Stimulated activated CD4-positive, alpha-beta T cell treated with anti-CD3 and anti-CD28 coated beads, Interleukin-2, amount 100 ng/mL, for 4 hours (primary cell): ENCODE measurements at places on chromosomes 4 and X.

DNA sequence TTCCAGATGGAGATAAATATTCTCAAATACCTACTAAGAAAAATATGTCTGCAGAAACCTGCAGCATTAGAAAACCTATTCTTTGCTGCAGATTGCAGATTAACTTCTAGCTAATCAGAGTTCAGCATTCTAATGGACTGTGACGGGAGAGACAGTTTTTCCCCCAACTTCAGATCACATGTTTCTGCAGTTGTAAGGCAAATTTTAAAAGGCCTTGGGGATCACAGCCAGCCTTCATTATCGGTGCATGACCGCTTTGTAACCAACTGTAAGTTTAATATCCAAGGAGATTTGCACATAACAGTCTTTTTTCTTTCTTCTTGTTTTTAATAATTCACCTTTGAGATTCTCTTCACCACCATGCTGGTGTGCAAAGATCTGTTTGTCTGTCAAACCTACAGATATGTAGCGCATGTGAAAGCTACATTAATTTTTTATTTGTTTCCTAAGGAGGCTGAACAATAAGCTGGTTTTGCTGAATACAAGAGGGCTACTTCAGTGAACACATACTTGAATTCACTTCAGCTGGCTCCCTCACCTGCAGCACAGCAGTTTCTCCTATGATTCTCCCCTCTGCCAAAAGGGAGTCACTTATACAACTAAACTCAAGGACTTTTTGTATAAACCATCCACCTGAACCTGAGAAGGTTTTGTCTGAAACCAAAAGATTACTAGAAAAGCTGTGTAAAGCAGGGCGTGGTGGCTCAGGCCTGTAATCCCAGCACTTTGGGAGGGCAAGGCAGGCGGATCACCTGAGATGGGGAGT is 488.5 kb downstream of the RPA4 start:
- DNase-seq, result no peak

DNA sequence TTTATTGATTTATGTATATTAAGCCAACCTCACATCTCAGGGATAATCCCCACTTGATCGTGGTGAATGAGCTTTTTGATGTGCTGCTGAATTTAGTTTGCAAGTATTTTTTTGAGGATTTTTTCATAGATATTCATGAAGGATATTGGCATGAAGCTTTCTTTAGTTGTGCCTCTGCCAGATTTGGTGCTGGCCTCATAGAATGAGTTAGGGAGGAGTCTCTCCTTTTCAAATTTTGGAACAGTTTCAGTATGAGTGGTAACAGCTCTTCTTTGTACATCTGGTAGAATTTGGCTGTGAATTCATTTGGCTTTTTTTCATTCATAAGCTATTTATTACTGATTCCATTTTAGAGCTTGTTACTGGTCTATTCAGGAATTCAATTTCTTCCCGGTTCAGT is 197.2 kb upstream of the NDST4 start:
- no peak for DNase-seq

- DNase-seq, result no peak
Observed at GRCh38 chr4:170388255-170388654, 298.5 kb upstream of the AADAT start.

- no peak for DNase-seq
Observed at GRCh38 chr4:140893939-140894338, 137.8 kb upstream of the TBC1D9 start.

DNA sequence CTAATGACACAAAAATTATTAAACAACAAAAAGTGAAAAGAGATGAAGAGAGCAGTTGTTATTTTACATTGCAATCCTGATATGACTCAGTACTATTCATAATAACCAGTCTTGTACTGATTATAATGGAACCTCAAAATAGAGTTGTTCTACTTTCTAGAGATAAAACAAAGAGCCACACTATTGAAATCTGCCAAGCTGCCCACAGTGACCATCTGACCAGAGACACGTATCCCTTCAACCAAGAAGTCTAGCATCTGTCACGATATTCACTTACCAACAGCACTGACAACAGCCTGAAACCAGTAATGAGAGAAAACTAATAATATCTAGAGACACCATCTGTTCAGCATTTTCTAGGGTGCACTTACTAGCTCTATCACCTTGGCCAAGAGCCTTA is 466.7 kb downstream of the NKX6-1 start:
- no peak for DNase-seq

- DNase-seq, result no peak
Observed at GRCh38 chrX:107451731-107452130, 2.3 kb downstream of the FRMPD3 start.

GRCh38 chr4:67891645-67892044 is 7.8 kb upstream of the TMPRSS11D start:
- no peak for DNase-seq

GRCh38 chr4:176319704-176320339 is at the start of gene SPCS3:
Gene SPCS3, plus strand, starts transcription at chr4:176319966. Its CDS starts 111 bp downstream, at chr4:176320077.
- peak; percentile 94 for DNase-seq

DNA sequence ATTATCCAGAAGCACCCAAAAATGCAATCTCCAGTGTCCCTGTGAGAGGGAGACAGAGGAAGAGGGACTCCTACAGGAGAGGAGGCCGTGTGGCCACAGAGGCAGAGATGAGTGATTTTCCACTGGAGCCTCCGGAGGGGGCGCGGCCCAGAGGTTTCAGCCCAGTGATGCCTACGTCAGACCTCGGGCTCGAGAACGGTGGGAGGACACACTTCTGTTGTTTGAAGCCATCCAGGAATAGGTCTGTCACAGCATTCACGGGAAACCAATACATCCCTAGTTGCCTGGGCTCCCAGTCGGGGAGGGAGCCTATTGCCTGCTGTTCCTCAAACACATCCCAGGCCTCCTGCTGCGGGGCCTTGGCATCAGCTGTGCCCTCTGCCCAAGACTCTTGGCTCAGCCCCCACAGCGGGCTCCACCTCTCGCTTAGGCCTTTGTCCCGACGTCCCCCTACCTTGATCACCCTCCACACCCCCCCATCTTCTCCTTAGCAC is 39.2 kb upstream of the HMX1 start:
- DNase-seq, result no peak

DNA sequence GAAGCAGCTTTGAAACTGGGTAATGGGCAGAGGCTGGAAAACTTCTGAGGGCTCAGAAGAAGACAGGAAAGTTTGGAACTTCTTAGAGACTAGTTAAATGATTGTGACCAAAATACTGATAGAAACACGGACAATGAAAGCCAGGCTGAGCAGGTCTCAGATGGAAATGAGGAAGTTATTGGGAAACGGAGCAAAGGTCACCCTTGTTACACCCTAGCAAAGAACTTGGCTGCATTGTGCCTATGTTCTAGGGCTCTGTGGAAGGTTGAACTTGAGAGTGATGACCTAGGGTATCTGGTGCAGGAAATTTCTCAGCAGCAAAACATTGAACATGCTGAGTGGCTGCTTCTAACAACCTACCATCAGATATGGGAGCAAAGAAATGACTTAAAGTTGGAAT is 50.8 kb upstream of the FBXW7 start:
- DNase-seq, result no peak

DNA sequence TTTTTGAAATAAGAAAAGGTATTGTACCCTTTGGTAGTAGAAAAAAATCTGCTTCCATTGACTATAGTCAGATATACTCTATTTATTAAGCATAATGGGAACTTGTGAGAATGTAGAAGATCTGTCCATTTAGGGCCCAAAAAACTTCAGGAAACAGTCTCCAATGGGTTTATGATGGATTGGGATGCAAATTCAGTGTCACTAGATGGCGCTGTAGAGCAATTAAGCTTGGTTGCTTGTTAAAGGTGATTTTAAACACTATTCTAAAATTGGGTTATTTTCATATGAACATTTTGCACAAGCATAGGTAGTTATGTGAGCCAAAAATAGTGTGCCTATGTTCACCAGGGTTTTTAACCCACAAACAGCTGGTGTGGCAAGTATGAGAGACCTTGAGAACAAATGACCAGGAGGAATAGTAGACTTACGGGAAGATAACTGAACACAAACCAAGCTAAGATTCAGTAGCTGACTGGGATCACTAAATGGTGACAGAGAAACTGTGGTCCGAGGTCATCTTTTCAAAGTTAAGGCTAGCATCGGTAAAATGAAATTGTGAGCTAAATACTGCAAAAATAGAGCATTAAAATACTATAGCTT is 80.3 kb upstream of the LSM6 start:
- no peak for DNase-seq

GRCh38 chrX:49243166-49243565 is 7.9 kb downstream of the CCDC22 start:
- DNase-seq, result no peak

GRCh38 chr4:15714646-15715435 is 12.0 kb downstream of the BST1 start:
- no peak for DNase-seq

DNA sequence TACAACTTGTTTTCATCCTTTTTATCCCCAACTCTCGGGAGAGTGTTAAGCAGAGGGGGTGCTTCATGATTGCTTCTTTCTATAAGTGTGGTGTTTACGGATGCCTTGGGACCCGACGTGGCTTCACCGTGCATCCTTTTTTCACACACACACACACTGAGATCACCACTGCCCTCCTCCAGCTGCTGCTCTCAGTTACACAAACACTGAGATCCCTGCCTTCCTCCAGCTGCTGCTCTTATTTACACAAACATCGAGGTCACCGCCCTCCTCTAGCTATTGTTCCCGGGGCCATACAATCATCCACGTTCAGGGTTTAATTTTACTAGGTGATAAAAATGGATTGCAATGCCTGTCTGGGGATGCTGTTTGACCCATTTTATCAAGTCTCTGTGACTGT is 155.4 kb upstream of the FAM9B start:
- DNase-seq, result no peak

- no peak for DNase-seq
Observed at GRCh38 chr4:56531149-56531770, 25.7 kb downstream of the ARL9 start.

GRCh38 chr4:143369552-143369951 is 32.9 kb downstream of the GAB1 start:
- no peak for DNase-seq

DNA sequence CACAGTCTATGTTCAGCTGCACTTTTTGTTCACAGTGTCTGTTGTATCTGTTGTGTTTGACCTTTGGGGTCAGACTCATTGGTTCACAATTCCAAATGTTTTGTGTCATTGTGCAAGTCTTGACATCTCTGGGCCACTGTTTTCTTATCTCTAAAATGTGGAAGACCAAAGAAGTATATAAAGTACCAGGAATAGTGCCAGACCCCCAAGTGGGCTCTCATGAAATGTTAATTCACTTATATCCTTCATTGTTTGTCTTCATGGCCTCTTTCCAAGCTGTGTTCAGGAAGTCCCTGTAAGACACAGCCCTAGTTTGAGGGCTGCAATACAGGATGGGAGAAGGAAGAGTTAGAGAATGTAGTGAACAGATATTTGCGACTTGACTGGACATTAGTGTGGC is 468.3 kb upstream of the BOD1L1 start:
- no peak for DNase-seq

- no peak for DNase-seq
Observed at GRCh38 chr4:153757407-153757806, 2.4 kb downstream of the RNF175 start.

DNA sequence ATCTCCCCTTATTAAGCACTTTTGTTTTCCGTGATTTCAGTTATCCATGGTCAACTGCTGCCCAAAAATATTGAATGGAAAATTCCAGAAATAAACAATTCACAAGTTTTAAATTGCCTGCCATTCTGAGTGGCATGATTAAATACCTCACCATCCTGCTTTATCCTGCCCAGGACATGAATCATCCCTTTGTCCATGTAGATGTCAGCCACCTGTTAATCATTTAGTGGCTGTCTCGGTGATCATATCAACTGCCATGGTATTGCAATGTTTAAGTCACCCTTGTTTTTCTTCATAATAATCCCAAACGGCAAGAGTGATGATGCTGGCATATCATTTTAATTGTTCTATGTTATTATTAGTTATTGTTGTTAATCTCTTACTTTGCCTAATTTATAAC is 79.8 kb upstream of the LHFPL1 start:
- no peak for DNase-seq

DNA sequence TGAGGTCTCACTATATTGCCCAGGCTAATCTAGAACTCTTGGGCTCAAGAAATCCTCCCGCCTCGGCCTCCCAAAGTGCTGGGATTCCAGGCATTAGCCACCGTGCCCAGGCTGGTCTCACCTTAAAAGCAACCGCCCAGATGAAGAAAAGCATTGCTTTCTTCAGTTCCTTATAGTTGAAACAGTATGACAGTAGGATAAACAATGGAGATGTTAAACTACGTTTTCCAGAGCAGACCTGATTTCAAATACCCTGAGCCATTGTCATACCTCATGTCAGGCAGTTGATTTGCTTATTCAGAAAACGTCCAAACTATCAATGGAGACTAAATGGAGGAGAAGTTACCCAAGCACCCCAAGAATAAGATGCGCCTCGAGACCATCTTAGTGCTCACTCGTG is 26.3 kb upstream of the TMEM131L start:
- DNase-seq, result no peak

GRCh38 chr4:1788254-1788973 is 4.7 kb upstream of the FGFR3 start:
- no peak for DNase-seq

- DNase-seq, result no peak
Observed at GRCh38 chr4:8741513-8742226, 130.0 kb downstream of the HMX1 start.

- no peak for DNase-seq
Observed at GRCh38 chrX:107504006-107504405, 54.6 kb downstream of the FRMPD3 start.

- DNase-seq, result no peak
Observed at GRCh38 chr4:83618431-83618830, 82.5 kb downstream of the GPAT3 start.

- no peak for DNase-seq
Observed at GRCh38 chrX:119870626-119871131, 854 bp downstream of the RNF113A start.

DNA sequence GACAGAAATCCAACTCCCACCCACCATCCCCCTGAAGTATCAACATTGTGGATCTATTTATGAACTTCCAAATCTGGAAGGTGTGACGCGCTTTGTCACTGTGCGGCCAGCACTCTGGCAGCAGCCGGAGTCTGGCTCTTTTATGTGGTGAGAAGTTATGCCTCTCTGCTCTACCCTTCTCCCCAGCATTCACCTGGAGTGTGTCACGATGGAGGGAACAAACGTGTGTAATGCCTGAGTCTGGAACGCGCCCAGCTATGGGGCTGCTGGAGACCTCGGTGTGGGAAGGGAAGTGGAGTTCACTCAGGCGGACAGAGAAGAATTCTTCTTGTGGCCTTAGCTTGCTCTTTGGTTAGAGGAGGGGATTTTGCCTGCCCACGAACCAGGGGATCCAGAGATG is 222.1 kb upstream of the RPL34 start:
- DNase-seq, result no peak

- no peak for DNase-seq
Observed at GRCh38 chr4:42543762-42544161, 113.1 kb downstream of the ATP8A1 start.
